Chondrocyte (in vitro differentiated cells): ENCODE measurements at places on chromosomes 13 and 19.

- no peak for DNase-seq
These were observed 19.6 kb downstream of the RNF6 start for GRCh38 chr13:26202365-26202972.

- no peak for DNase-seq
These were observed 1.6 kb downstream of the NBEA start for GRCh38 chr13:34943436-34944273.

- no peak for DNase-seq
These were observed 208.0 kb downstream of the DLEU7 start for GRCh38 chr13:50635504-50635903.

DNA sequence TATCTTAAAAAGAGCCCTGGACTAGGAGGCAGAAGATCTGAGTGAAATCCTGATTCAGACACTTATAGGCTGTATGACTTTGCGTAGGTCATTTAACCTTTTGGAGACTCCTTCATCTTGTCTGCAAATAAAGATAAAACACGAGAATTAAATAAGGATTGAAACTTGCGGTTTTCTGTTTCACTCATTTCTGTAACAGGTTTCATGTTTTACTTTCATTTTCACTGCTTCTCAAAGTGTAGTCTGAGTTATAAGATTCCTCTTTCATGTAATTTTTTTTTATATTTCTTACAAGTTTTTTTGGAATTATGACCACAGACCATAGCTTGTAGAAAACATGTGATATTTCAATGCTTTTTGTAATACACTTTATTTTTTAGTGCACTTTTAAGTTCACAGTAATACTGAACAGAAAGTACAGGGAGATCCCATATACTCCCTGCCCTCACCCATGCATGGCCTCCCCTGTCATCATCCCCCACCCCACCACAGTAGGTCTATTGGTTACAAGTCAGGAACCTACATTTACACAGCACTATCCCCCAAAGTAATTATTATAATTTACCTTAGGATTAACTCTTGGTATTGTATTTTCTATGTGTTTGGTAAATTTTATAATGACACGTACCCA, 174.6 kb downstream of the ITGBL1 start:
- no peak for DNase-seq

GRCh38 chr13:40143559-40143958, 488.1 kb downstream of the COG6 start:
- DNase-seq = no peak

DNA sequence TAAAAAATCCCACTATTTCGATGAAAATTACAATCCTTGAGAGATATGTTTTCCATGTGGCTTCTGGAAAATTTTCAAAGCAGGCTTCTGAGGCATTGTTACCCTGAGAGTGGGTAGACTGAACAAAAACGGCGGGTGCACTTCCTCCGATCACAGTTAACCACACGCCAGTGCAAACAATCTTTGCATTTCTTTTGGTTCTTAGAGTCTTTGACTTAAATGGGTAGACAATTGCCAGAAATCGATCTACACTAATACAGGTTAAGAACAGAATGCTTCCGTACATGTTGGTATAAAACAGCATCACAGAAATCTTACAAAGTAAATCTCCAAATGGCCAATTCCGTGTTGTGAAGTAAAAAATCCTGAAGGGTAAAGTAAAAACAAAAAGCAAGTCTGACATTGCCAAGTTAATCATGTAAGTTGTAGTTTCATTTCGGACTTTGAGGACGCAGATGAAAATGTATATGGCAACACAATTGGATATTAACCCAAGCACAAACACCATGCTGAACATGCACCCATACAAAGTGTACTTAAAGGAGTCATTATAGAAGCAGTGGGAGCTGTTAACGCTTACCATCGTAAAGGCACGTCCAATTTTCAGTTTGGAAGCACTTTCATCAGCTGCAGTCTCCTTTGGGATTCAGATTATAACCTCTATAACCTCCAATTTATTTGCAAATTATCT, 927 bp downstream of the LPAR6 start:
- DNase-seq = no peak

DNA sequence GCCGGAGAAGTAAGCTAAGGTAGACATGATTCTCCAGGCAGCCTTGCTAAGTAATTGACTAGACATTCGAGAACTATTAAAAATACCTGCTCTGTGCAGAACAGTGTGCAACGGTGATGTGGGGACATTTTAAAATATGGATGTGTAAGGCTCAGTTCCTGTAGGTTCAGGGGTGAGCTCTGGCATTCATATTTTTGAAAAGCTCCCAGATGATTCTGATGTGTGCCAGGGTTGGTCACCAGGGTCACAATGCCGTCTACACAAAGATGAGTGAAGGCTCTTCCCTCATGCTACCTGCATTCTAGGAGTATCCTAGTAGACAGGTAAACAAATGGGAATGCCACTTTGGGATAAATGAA, 702 bp upstream of the EPSTI1 start:
- DNase-seq = no peak

DNA sequence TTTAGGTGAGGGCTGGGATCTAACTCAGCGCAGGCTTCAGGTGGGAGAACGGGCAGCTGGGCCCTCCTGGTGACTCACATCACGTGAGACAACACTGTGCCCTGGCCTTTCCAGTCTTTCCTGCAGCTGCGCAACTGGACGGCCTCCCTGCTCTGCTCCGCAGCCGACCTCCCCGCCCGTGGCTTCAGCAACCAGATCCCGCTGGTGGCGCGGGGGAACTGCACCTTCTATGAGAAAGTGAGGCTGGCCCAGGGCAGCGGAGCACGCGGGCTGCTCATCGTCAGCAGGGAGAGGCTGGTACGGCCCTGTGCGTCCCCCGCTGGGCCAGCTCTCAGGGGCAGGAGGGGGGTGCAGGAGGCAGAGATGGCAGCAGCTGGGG, 8.8 kb downstream of the SPPL2B start:
- DNase-seq = peak; percentile 90

GRCh38 chr19:13208672-13209483, 58.7 kb downstream of the IER2 start:
- no peak for DNase-seq

GRCh38 chr19:39139971-39140453, 14.4 kb downstream of the PAK4 start:
- no peak for DNase-seq

- DNase-seq = no peak
These were observed 10.9 kb downstream of the PRAM1 start for GRCh38 chr19:8491574-8491973.

GRCh38 chr13:61002686-61003085, 413.0 kb downstream of the PCDH20 start:
- no peak for DNase-seq

- DNase-seq = no peak
These were observed 3.1 kb downstream of the CDX2 start for GRCh38 chr13:27965740-27966640.

GRCh38 chr13:35964863-35965180, 166.4 kb downstream of the DCLK1 start:
- DNase-seq = no peak

GRCh38 chr13:82976499-82976898, 905.8 kb downstream of the SLITRK1 start:
- no peak for DNase-seq

- DNase-seq = no peak
These were observed 526 bp upstream of the DMWD start for GRCh38 chr19:45793178-45793564.

DNA sequence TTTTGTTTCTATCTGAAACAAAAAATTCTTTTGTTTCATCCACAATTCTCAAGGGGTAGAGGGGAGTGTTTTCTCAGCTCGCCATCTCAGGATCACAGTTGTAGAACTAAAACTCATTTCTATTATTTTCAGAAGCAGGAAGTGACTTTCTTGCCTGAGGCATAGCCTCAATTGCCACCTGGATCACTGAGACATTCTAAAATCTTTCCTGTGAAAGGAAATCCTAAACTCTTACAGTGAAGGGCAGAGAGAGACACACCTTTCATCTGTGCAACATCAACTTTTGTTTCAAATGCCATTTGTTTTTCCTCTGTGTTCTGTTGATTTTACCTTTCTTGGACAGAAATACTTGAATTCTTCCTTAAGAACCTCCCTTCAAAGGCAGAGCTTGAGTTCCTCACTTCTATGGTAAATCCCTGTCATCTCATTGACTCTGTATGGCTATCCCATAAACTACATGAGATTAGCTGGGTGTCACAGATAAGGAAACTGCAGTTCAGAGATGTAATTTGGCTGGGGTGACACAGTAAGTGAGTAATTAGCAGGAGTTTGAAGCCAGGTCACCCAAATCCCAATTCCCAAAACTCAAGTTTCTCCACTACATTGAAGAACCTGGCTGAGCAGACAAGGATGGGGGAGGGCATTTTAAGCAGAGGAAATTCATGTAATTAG, 224.4 kb upstream of the HTR2A start:
- DNase-seq = no peak

- DNase-seq = no peak
These were observed 37.2 kb upstream of the RGCC start for GRCh38 chr13:41420146-41420545.

DNA sequence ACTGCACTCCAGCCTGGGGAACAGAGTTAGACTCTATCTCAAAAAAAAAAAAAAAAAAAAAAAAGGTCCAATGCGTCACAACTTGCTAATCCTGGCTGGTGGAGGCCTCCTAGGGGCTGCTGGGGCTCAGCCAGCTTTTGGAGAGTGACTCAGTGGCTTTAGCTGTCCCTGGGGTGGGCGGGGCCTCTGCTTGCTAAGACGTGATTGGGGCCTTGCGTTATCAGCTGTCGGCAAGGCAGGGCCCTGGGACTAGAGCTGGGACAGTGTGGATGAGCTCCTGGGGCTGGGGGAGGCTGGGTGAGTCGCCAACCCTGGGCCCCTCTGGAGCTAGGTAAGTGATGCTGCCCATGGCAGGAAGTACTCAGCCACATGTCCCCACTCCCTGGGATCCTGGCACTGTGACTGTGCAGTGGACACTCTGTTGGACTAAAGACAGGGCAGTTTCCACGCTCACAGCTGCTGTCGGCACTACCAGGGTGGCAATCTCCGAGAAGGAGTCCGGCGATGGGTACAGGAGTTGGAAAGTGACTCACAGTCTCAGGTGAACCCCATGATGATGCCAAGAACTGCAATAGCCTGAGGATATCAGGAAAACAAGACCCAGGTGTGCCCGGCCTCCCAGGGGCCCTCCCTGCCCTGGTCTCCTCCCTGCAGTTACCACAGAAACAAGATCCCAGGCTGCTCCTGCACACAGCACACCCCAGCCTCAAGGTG, 32.2 kb downstream of the F2RL3 start:
- no peak for DNase-seq

DNA sequence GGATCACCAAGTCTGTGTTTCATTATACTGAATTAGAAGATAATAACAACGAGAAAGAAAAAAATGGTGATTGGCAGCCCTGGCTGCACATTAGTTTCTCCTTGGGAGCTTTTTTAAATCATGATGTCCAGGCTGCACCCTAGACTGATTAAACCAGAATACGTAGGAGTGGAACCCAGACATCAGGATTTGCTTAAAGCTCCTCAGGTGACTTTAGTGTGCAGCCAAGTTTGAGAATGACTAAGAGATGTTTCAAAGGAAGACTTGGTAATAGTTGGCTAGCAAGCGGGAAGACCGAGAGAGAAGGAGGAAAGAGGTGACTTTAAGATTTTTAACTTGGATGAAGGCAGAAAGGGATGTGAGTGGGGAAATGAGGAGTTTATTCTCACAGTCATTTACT, 71.4 kb upstream of the SERP2 start:
- no peak for DNase-seq

GRCh38 chr13:22210134-22210930, 539.5 kb downstream of the FGF9 start:
- DNase-seq = no peak

DNA sequence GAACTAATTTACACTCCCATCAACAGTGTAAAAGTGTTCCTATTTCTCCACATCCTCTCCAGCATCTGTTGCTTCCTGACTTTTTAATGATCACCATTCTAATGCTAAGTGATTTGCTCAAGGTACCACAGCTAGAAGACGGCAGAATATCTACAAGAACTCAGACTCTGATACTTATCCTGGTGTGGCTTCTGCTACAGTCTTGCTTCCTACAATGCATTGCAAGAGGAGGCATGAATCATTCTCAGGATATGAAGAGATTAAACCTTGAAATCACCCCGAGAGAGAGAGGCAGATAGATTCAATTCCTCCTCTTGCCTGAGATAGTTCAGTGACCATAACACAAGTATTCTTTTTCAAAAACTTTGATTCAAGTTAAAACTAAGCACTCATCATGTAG, 306.4 kb downstream of the TBC1D4 start:
- DNase-seq = no peak

DNA sequence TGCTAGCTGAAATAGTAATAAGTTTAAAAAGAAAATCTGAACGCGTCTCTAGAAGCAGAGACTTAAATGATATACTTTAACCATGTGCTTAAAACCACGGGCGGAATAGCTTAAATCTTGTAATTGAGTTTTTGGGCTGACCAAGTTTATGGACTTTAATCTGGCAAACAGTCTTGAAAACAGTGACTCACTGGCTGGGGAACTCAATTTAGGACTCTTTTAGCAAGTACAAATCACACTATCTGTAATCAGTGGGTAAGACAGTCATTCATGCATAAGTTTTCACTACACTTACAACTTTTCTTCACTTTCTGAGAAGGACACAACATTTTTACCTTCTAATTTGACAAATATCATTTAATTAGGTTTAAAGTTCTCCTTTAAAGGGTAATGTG, 26.8 kb downstream of the ZNF627 start:
- DNase-seq = no peak

GRCh38 chr19:14182476-14182875, 23.5 kb downstream of the ADGRL1 start:
- DNase-seq = no peak

- DNase-seq = no peak
These were observed 54.0 kb downstream of the ALOX5AP start for GRCh38 chr13:30789166-30789862.

- no peak for DNase-seq
These were observed 63.4 kb downstream of the ACSBG2 start for GRCh38 chr19:6198896-6199239.

DNA sequence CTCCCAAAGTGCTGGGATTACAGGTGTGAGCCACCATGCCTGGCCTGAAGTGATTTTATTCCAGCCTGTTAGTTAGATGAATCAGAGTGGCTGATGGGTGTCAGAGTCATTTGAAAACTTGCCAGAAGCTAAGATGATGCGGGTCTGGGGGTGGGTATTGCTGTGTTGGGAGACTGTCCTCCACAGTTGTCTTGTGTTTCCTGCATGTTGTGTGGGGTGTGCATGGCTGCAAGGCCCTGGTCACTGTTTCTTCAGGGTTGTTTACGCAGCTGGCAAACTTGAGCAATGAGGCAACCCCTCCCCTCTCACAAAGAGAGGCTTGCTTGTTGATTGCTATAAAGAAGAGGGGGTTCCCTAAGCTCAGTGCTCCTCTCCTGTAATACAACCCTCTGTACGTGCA, 71.8 kb downstream of the TRPM4 start:
- DNase-seq = peak; percentile 20

DNA sequence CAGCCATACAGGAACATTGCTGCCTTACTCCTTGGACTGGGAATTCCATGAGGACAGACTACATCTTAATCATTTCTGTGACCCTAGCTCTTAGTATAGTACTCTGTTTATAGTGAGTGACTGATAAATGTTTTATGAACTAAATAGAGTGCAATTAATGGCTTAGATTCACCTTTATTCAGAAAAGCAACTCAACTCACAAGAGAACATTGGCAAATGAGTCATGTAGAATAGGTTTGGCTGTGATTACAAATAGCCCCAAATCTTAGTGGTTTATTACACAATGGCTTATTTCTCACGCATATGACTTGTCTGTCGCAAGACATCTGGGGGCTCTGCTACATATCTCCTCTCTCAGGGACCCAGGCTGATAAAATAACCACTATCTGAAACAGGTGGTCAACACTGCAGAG, 121.6 kb upstream of the KL start:
- DNase-seq = no peak
